ENCODE measurements at places on chromosomes 16 and 17. TPM values are rescaled to one million over a fixed set of nuclear protein-coding genes. Genes with fewer than 3 reads are reported as not detected.

The CDC6 gene
- 8.3 TPM for total RNA-seq

The MT1F gene
- total RNA-seq = 2.1 TPM

The EFTUD2 gene
- 81.0 TPM for total RNA-seq

The GNG13 gene
- not detected for total RNA-seq

Measured in osteoblast (primary cell).